ENCODE measurements at places on chromosomes 2 and 18.

DNA sequence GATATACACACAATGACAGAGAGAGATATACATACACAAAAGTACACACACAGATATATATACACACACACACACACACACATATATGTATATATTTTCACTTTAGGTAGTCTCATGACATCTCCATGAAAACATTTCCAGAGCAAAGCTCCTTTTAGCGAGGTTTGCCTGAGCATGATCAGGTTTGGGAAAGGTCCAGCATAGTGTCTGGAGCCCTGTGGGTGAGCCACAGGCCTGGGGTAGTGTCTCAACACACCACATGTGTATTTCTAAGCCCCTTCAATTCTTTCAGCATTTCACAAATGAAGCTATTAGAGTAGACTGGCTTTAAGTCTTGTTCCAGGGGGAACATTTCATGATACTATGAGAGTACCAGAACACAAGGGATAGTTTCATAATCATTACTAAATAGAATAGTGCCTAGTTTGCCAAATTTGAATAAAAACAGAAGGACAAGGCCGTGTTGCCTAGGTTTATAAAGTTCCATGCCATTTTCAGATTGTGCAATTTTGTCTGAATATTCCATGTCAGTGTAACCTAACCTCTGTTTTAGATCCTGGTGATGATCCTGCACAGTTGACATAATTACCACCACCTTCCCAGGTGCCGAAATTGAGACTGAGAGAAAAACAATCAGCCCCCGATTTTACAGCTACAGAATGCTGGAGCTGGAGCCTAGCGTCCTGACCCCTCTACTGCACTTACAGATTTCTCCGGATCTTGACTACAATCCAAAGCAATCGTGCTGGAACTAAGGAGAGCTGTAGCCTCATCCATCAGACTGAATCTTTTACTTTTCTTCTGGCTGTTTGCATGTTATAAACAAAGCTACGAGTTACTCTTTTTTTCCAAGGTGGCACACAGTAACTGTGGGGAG lies 332.7 kb downstream of the CYRIA start:
- DNase-seq, result no peak

- DNase-seq, result no peak
Measured at GRCh38 chr2:20093263-20094141, 42.1 kb upstream of the LAPTM4A start.

DNA sequence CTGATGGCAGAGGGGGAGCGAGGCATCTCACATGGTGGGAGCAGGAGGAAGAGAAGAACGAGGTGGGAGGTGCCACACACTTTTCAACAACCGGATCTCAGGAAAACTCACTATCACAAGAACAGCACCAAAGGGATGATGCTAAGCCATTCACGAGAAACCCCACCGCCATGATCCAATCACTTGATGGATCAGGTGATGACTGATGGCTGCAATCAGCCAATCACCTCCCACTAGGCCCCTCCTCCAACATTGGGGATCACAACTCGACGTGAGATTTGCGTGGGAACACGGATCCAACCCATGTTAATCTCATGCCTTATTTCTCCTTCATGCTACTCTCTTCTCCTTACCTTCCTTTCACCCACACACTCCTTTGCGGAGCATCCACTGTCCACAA lies 143.6 kb downstream of the ANTXR1 start:
- no peak for DNase-seq

DNA sequence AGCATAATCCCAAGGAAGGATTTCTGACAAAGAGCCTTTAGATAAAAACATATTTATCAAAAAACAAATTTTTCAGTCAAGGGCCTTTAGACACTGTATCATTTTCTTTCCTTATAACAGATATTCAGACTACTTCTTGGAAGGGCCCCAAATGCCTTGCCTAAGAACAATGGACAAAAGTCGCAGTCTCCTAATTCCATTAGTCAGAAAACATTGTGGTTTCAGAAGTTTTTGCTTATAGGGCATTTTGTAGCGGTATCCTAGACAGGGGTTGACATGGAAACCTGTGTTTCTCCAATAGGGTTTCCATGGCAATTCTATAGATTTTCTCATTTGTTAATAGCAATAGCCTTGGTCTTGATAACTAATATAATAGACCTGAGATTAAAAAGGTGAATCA lies 36.7 kb upstream of the AGPS start:
- no peak for DNase-seq

GRCh38 chr2:150325656-150326314 lies 161.7 kb downstream of the RND3 start:
- no peak for DNase-seq

GRCh38 chr2:73985308-73986084 lies 786 bp downstream of the TET3 start:
- peak; percentile 48 for DNase-seq

DNA sequence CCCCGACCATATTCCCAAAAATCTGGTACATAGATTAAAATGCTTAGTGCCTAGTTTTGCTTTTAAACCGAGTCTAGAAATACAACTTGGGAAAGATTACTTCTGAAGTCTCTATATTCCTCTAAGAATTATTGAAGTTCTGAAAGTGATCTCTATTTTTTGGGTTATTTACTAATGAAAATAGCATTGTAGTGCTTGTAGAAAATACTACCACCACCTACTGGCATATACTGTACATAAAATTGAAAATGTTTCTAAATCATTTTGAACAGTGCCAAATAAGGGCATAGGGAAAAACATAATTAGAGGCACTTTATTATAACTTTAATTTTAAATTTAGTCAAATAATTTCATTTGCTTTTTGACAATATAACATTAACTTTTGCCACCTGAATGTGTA lies 1399.6 kb upstream of the ZEB2 start:
- DNase-seq, result no peak

DNA sequence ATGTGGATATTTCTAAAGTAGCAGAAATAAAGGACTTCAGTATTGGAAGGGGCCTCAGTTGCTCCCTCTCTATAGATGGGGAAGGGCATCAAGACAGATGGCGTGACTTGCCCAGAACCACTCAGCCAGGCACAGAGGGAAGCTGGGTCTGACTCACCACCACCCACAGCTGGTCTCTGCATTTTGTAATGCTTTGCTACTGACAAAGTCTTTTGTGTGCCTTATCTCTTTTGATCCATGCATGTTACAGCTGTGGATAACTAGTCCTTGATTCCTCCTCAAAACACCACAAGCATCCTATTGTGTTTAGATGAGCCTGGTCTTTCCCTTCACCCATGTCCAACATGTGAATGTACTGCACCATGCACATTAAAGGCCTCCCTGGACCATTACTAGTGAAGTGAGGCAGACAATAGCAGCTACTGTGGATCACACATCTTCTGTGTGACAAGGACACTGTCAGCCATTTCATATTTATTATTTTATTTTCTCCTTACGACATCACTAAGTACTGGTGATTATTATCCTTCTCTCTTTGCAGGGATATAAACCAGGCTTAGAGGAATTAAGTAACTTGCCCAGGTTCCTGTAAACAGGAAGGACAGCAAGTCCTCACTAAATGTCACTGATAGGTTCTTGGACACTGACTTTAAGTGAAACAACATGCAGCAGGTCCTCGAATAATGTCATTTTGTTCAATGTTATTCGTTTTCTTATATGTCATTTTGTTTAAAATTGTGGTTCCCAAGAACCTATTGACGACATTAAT lies 29.6 kb upstream of the IL37 start:
- no peak for DNase-seq

DNA sequence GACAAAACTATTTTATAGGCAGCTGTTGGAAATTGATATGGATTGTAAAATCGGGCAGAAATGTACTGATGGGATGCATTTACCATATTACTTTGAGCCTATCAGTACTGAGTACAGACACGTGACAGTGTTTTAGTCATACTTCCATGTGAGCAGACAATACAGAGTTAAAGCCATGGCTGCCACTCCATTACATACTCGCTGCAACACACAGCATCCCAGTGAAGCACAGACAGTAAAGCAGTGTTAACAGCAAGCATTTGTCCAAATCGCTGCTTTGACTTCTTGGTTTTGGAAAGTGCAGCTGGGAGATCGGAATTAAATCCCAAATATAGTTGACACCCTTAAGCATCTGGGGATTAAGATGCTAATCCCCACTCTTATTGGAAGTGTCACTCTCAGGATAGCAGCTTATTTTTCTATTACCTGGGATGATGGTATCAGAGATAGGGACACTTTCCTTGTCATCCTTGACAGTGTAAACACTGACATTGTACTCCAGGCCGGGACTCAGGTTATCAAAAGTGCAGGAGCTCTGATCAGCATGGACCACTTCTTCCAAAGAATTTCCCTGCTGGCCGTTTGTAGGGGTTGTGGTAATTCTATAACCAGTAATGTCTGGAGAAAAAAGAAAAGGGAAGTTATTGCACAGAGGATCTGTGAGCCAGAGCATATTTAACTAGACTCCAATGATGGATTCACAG lies 41.6 kb downstream of the FN1 start:
- no peak for DNase-seq

DNA sequence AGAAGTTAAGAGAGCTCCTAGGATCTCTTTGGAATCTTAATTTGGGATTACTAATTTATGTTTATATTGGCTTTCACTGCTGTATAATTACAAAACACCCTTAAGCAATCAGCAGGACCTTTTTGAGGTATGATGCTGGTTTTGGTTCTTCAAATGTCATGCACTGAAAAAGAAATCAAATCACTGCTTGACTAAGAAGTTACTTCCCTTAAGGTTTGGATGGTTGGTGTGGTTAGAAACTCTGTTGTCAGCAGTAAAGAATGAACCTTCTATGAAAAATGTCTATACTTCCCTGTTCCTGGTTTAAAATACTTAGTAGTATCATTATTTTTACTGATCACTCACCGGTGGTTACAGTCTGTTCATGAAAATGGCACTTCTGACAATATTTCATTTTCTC lies 5.5 kb downstream of the COLEC12 start:
- no peak for DNase-seq

- no peak for DNase-seq
Measured at GRCh38 chr2:162401871-162402270, 57.9 kb downstream of the GCA start.

GRCh38 chr2:48114256-48114655 lies 208.0 kb upstream of the FBXO11 start:
- DNase-seq, result no peak
